Stimulated activated CD4-positive, alpha-beta T cell treated with anti-CD3 and anti-CD28 coated beads, Interleukin-4, amount 100 ng/mL, for 24 hours (primary cell): ENCODE measurements at places on chromosomes 2 and 18.

GRCh38 chr2:217877866-217878265 lies 124.9 kb downstream of the TNS1 start:
- DNase-seq, result no peak

- DNase-seq, result no peak
Measured at GRCh38 chr2:178473931-178474330, 4.5 kb downstream of the FKBP7 start.

DNA sequence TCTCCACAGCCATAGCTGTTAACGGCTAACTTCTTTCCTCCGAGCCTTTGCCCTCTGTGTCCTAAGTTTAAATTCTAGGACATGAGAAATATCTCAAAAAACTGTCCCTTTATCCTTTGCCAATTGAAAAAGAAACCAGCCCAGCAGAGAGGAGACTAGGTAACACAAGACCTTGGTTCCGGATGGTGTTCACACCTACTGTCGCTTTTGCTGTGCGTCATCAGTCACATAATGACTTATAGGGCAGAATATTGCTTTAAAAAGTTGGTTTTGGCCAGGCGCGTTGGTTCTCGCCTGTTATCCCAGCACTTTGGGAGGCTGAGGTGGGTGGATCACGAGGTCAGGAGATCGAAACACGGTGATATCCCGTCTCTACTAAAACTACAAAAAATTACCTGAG lies 66.2 kb downstream of the SP3 start:
- DNase-seq, result no peak

DNA sequence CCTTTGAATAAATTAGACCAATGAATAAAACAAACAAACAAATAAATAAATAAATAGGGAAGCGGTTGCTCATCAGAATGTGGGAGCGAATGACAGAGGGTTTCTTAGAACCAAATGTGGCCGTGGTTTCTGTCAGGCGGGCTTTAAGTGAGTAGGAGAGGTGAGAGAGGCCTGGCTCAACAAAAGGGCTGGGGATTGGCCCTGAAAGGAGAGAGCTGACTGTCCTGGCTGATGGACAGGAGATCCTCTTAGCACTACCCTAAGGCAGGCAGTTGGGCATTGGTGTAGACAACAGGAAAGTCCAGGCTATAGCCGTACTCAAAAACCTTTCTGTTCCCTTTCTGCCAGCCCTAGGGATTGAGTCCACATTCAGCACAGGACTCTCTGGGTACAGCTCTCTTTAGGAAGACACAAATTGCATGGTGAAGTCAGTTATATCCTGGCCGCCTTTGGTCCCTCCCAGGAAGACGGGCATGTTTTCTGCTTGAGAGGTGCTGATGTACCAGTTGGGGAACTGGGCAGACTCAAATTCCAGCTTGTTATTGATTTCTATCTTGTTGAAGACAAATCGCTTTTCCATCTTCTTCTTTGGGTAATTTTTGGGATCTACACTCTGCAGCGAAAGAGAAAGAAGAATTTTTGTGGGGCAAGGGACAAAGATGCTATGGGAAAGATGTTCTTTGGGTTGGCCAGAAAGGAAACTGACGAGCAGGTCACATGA lies 6.5 kb downstream of the IL1B start:
- no peak for DNase-seq

DNA sequence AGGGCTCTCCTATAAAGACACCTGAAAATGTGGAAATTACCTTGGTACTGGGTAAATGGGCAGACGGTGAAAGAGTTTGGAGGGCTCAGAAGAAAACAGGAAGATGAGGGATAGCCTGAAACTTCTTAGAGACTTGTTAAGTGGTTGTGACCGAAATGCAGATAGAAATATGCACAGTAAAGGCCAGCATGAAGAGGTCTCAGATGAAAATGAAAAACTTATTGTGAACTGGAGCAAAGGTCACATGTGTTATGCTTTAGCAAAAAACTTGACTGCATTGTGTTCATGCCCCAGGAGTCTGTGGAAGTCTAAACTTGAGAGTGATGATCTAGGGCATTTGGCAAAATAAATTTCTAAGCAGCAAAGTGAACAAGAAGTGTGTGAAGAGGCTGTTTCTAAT lies 137.1 kb downstream of the CBLN2 start:
- no peak for DNase-seq

GRCh38 chr18:79682894-79683625 lies 3.5 kb downstream of the CTDP1 start:
- peak; percentile 52 for DNase-seq

DNA sequence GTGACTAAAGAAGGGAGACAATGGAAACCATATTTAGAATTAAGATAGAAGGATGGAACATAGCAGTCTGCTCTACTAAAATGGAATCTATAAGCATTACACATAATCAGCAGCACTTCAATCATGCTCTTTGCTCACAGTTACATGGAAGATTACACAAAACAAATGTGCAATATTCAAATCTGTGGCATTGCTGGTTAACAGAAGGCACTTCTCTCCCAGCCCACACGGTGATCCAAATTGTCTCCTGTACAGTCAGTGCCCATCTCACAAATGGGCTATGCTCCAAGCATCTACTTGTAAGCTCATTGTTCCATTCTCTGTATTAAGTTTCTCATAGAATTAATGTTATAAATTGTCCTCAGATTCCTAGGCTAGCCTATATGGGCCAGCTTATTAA lies 716.6 kb downstream of the NRXN1 start:
- no peak for DNase-seq

DNA sequence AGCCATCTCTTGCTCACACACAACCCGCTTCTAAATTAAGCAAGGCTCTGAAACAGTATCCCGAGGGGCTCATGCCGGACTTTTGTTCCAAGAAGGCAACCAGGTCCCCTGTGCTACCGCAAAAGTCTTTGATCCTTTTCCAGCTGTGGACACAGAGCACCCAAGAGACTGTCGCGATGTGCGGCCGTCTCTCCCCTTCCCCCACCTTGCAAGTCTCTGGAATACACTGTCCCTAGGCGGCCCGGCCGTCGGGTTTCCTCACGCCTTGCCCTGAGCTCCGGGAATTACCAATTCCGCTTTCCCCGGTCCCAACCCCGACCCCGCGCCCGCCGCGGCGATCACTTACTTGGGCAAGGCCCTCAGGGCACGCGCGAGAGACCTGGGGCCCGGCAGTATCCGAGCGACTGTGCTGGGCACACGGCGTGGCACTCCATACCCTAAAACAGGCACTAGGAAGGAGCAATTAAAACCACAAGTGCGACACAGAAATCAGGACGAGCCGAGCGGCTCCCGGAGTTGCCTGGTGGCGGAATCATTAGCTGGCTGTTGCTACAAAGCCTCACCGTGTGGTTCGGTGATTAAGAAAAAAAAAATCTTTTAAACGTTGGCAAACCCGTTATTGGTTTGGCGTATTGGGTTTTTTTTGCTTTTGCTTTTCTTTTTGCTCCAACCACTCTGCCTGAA lies 2.2 kb upstream of the DLX1 start:
- no peak for DNase-seq

- DNase-seq, result no peak
Measured at GRCh38 chr2:151178207-151178606, 83.5 kb downstream of the RBM43 start.

GRCh38 chr18:53319628-53320027 lies 904.8 kb downstream of the MBD2 start:
- DNase-seq, result no peak

GRCh38 chr2:129499747-129500146 lies 479.7 kb upstream of the RAB6C start:
- no peak for DNase-seq

DNA sequence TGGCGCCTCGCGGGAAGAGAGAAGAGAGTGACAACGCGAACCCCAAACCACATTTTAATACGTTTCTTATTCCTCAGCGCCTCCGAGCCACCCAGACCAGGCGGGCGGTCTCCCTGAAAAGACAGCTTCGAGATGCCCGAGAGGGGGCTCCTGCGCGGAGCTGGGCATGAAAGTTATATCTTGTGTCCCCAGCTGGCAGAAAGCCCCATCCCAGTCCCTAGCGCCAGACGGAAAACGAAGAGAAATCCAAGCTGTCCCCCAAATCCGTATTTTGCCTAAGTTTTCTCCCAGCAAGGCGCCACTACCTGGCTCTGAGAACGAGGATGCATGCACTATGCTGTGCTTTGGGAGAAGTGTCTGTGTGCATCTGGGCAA lies 797 bp downstream of the NXPH2 start:
- DNase-seq, result no peak

GRCh38 chr2:227661827-227662226 lies 4.8 kb upstream of the SCYGR5 start:
- no peak for DNase-seq

- DNase-seq, result no peak
Measured at GRCh38 chr18:50578651-50579050, 18.8 kb downstream of the MAPK4 start.

- no peak for DNase-seq
Measured at GRCh38 chr18:79167526-79168190, 98.5 kb downstream of the ATP9B start.

- DNase-seq, result no peak
Measured at GRCh38 chr2:239770246-239770639, 254.9 kb downstream of the NDUFA10 start.

DNA sequence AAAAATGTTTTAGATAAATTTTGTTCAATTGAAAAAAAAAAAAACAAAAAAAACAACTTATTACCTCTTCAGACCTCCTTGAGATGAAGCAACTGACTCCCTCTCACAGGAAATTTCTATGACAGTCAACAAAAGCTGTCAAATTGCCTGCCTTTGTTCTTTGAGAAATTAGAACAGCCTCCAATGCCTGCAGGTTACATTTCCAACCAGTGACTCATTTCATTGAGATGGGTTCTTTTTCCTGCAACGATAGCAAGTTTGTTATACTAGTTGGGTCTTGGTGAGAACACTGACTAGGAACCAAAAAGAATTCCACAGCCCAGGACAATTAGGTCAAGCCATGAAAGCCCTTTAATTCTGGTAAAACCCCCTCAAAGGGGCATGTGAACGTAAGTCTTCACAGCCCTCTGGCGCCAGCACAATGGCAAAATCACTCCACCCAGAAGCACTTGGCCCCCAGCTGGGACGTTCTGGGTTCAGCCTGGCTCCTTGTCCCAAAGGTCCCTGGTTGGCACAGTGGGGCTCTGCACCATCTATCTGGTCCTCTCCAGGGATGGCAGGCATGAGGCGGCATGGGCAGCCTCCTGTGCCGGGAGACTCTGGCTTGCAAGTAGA lies 87.0 kb downstream of the SPP2 start:
- no peak for DNase-seq

GRCh38 chr2:147888680-147889079 lies 43.9 kb downstream of the ACVR2A start:
- DNase-seq, result no peak

GRCh38 chr2:72946466-72946865 lies 29.1 kb downstream of the EMX1 start:
- DNase-seq, result no peak

- no peak for DNase-seq
Measured at GRCh38 chr2:79984476-79984875, 320.1 kb downstream of the LRRTM1 start.

DNA sequence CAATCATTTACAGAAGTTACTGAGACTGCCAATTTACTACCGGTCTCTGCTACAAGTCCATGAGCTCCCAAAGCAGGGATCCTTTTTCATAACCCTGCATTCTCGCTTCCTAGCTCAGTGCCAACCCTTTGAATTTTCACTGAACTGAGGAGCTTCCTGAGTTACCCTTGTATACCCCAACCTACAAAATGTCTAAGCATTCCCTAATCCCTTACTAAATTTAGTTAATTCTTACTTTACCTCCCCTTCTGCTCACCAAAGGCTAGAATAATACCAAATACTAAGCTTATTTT lies 9.6 kb downstream of the MAT2A start:
- no peak for DNase-seq

DNA sequence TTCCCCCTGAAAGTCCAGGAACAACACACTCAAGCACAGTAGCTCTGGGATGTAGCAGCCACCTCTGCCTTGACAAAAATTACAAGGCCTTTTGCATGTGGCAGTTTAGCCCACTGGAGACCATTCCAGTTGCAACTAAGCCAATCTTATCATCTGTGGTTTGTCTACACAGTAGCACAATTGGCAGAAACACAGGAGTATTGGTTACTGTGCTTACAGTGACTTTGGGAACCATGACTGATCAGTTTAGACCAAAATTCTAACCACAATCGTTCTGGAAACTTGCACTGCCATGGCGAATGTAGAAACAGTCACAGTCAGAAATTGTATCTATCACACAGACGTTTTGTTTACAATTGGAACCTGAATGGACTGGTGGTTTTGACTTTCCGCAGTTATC lies 403.7 kb upstream of the MEIS1 start:
- no peak for DNase-seq

- DNase-seq, result no peak
Measured at GRCh38 chr2:98946855-98947254, 10.8 kb upstream of the CRACDL start.

- DNase-seq, result no peak
Measured at GRCh38 chr18:60446821-60447220, 74.2 kb upstream of the MC4R start.

DNA sequence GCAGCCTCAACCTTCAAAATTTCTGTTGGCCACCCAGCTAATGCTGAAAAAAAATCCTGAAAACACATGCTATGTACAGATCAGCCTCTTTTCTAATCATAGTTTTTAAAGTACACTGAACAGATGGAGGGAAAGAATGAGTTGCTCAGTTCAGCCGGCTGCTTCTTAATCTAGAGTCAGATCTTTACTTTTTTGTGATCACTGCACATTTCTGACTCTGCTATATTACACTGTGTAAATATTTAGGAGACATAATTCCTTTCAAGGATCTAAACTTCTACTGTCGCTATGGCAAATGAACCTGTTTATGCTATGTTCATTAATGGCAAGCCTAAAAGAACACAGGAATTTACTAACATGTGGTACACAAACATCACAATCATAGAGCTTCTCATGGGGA lies 114.2 kb downstream of the SRBD1 start:
- DNase-seq, result no peak

DNA sequence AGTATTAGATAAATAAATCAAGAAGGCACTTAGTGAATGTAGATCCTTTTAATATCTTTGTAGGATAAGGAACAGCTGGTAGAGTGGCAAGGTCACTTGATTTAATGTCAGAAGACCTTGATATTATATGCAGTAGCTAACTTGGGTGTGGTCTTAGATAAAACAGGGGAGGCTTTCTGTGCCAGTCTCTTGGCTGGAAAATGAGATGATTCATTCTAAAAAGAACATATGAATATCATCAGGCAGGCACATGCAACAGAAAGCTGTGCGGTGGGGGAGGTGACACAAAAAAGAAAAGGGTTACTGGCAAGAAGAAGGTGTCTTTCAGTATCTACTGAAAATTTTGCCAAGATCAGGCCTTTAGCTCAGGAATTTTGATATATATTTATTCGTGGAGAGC lies 931.7 kb upstream of the CELF4 start:
- no peak for DNase-seq

GRCh38 chr2:187263675-187264560 lies 184.1 kb downstream of the CALCRL start:
- no peak for DNase-seq

DNA sequence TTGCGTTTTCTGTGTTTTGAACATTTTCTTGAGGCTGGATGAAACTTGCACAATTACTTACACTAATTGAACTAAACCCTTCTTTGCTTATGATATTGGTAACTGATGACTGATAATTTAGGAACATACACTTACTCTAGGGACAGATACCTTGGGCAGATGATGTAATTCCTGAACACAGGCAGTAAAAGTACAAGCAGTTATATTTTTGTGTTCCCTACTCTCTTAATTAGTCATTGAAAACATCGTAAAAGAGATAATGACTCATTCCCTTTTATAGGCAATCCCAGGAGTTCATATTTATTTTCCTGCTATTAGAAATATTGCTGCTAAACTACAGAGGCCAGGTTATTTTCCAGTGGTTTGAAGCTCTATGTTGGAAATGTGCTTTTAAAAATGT lies 46.4 kb downstream of the CCDC85A start:
- DNase-seq, result no peak
